Metanephros (tissue), 2 donors: ENCODE measurements at places on chromosomes 7 and 10. TPM values are rescaled to one million over a fixed set of nuclear protein-coding genes. Genes with fewer than 3 reads are reported as not detected.

The MYO3A gene
- 3.9 TPM for total RNA-seq

The CLDN4 gene
- 132 TPM for total RNA-seq

The LRRD1 gene
- total RNA-seq: 0.82 TPM

The VIPR2 gene
- 11.3 TPM for total RNA-seq

The SMO gene
- 75.1 TPM for total RNA-seq

The MRPL32 gene
- 43.8 TPM for total RNA-seq

The EVX1 gene
- total RNA-seq: not detected

The CCDC136 gene
- total RNA-seq: 13.8 TPM

The CFTR gene
- 0.99 TPM for total RNA-seq

The ZPBP gene
- 0.88 TPM for total RNA-seq
